Activated naive CD4-positive, alpha-beta T cell treated with anti-CD3 and anti-CD28 coated beads, Interleukin-2, amount 50 U/mL, for 72 hours (primary cell): ENCODE measurements at places on chromosomes 2 and 18. TPM values are rescaled to one million over a fixed set of nuclear protein-coding genes. Genes with fewer than 3 reads are reported as not detected.

LAMA3 gene
- 0.07 TPM for total RNA-seq

IL36RN gene
- total RNA-seq: not detected

CHMP1B gene
- 23.5 TPM for total RNA-seq

DPP10 gene
- not detected for total RNA-seq

CCNT2 gene
- total RNA-seq: 34.0 TPM

DLX1 gene
- not detected for total RNA-seq

GAL3ST2 gene
- 0.16 TPM for total RNA-seq

CAB39 gene
- total RNA-seq: 104 TPM

DNA sequence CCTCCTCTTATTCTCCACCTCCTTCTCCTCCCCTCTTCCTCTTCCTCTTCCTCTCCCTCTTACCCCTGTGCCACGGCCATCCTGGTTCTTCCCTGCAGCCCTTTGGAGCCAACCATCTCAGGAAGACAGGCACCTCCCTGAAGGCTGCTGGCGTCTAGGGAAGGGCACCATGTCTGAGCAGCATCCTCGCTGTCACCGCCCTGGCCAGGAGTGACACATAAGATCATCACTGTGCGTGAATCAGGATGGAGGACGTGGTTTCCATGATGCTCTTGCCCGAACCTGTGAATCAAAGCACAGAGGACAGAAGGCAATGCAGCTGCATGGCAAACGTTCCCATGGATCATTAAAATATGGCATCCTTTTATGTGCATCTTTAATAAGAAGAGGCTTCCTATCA lies 236.0 kb downstream of the SH3BP4 start:
- DNase-seq: no peak

GRCh38 chr2:15128846-15129245 lies 432.3 kb downstream of the NBAS start:
- no peak for DNase-seq

DNA sequence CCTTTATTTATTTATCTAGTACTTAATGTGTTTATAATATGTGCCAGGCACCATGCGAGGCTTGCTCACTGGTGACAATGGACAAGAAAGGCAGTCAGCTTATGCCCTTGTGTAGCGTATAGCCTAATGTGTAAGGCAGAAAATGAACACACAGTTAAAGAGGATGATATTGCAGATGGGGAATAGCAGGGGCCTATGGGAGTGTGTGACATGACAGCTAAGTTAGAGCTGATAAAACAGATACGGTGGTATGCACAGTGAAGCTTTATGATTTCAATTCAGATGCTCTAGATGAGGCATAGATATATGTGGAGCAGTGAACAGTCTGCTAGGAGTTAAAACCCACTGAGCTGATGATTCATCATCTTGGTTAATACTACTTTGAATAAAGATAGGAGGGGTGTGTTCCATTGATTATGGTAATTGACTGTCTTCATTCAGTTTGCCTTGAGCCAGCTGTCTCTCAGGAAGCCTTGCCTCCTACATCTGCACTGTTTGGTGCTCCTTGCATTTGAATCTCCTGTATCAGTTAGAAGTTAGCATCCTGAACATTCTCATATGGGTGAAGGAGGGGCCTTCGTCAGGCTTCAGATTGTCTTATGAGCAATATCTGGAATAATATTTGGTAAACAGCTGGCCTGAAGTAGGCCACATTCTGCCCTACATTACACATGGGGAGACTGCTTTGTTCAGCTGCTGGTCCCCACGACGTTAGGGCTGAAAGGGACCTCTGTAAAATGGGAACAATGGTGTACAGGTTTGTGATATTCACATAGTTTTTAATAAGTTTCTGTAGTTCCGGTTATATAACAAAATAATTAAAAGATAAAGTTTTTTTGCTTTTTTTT lies 13.2 kb downstream of the MAP4K4 start:
- DNase-seq: no peak

DNA sequence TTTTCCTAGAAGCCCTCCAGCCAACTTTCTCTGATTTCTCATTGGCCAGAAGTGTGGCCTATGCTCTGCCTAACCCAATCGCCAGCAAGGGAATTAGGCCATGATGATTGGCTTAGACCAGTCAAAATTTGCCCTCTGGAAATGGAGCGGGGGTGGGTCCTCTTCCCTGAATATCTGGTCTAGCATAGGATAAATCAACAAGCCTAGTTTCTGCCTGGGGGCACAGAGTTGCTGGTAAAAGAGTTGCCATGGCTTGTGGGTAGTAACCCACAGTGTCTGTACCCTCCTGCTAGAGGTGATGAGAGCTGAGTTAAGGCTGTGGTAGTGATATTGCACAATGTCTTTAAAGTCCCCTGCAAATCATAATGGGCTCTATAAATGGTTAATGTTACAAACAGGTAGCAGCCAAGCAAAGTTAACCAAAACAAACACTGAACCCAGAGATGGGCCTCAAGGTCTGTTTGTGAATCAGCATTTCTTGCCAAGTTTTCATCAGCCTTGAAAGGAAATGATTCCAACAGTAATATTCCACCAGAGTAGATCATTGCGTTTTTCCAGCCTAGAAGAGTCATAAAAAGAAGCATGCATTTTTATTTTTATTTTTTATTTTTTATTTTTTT lies 19.3 kb downstream of the GALM start:
- no peak for DNase-seq

- peak; percentile 27 for DNase-seq
Observed at GRCh38 chr2:111122631-111123421, 2.1 kb downstream of the BCL2L11 start.

GRCh38 chr18:48983793-48984437 lies 33.1 kb upstream of the SMAD7 start:
- no peak for DNase-seq

GRCh38 chr18:33666915-33667314 lies 88.9 kb downstream of the ASXL3 start:
- DNase-seq: no peak

DNA sequence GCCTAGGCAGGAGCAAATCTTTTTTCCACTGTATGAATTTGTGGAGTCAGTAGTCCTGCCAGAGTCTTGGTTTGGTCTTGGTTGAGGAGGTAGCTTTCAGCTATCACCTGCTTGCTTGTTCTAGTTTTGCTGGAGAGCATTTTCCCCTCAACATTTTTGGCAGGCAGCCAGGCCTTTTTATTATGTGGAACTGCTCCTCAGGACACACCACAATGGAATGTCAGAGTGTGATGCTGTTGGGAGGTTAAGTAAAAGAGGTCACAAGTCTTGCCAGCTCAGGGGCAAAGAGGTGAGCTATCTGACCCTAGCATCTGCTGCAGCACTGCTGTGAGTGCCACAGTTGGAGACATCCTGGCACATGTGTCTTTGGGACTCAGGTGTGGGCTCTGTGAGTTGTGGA lies 258.0 kb downstream of the CNTNAP5 start:
- no peak for DNase-seq

DNA sequence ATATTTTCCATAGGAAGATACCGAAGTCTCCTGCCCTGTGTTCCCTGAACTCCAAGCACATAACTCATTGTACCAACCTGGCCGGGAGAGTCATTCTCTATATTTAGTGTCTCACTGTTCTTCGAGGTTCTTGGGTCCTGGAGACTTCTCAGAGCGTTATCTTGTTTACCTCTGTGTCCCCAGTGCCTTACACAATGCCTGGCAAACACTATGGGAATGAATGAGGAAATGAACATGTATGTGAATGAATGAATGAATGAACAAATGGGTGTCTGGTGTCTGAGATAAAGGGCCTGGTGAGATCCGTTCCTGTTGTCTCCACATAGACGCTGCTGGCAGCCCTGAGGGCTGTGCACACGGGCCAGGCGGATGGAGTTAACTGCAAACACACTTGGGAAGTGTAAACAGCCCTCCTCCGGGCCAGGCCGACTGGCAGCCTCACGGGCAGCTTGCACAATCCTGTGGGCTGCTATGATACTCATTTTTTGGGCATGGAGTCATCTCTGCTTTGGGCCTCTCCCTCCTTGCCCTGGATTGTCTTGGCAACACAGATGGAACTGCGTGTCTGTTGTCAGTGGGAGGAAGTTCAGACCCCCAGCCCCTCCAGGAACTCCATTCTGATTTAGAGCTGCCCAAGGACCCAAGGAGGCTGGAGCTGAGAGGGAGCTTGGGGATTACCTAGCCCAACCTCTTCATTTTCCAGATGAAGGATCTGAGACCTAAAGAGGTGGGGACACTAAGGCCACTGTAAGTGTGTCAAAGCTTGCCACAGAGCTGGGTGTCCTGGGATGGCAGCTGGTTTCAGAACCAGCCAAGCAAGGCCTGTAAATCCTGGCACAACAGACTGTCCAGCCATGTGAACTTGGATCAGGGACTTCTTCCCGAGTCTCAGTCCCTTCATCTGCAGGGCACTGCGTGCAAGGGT lies 124.4 kb downstream of the INHBB start:
- DNase-seq: no peak

DNA sequence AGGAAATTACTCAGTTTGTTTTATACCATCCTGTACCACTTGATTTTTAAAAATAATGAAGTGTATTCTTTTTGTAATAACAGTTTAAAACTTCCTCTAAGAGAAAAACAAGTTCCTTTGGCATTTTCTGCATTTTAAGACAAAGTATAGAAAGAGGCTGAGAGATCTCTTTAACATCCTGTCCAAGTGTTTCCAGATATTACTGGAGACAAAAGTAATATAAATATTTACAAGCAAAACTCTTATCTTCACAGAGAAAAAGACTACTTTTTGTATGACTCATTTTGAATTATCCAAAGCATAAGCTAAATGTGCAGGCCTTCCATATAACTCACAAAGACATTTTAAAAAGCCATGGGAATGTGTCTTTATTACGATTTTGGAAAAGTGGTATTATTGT lies 221.1 kb downstream of the RDH14 start:
- no peak for DNase-seq

DNA sequence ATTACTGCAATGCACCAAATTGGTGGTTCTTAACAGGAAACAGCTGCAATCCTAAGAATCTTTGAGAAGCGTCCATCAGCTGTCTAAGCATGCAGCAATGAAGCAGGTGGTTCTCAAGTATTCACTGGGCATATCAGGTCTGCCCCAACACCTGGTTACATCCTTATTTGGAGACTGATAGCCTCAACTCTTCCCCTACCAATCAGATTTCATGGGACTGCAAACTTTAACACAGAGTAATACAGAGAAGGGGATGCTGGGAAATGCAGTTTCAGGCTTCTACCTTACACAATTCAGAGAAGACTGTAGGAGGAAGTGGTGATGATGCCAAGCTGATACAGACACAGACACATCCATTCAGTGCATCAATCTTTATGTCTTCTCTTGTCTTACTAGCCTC lies 240.5 kb downstream of the BCL2 start:
- no peak for DNase-seq

- no peak for DNase-seq
Observed at GRCh38 chr2:186135686-186136085, 350.4 kb upstream of the ZC3H15 start.
